ENCODE measurements at places on chromosomes 12 and 14.

DNA sequence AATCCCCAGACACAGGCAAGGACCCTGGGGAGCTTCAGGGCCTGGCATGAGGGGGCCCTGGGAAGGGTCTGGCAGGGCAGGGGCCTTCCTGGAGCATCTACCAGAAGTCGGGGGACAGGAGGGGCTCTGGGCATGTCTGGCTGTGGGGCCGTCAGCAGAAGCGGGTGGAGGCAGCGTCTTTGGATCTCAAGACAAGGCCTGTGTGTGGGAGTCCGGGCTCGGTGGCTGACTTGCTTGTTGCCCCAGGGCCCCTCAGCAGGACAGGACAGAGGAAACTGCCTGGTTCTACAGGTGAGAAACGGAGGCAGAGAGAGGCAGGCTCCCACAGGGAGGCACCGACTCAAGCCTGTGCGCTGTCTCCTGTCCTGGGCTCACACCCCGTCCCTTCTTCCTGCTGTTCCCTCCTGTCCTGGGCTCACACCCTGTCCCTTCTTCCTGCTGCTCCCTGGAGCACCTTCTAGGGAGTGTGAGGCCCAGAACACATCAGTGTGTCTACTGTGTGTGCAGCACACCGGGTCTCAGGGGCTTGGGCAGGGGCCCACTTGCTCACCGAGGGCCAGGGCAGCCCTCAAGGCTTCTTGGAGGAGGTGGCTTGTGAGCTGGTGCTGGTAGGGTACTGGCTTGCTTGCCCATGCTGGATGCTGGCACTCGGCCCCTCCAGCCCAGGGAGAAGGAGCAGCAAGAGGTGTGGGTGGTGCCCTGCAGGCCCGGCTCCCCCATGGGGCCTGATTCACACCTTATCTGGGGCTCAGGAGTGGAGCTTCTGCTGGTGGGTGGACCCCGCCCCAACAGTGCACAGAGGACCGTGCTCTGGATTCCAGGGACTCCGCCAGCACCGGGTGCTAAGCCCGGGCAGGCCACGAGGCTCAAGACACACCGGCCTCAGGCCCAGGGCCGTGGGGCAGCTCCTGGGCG lies 14.9 kb downstream of the ASPG start:
- no peak for DNase-seq

DNA sequence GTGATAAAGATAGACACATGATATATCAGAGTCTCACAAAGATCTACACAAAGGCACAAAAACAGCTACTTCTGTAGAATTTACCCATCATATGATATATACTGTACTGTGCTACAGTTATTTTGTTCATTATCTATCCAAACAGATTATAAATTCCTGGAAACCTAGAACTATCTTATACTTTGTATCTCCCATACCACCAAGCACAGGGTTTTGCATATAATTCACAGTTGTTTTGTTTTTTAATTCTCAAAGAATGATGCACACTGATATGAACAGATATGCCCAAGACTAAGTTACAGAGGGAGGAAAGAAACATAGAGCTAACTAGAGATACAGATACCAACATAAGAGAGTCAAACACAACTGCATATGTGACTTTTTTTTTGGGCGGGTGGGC lies 3.4 kb downstream of the PRKAG1 start:
- DNase-seq, result no peak

- DNase-seq, result peak; percentile 43
Measured at GRCh38 chr12:21296751-21297406, 37.8 kb downstream of the SLCO1A2 start.

DNA sequence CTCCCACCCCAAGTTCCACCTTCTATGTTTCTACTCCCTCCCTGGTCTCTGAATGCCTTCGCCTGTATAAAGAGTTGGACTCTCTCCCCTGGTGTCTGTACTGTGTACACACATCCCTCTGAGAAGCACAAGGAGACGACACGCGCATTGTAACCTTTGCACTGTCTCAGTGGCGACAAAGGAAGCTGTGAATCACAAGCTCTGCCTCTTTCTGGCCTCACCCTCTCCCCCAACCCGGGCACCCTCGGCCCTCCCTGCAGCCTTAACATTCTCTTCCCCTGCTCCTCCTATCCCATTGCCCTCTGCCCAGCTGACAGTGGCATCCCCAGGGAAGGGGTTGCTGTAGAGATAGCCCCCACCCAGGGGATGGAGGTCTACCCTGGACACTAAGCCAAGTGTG lies 2.5 kb upstream of the SMARCD1 start:
- DNase-seq, result no peak

DNA sequence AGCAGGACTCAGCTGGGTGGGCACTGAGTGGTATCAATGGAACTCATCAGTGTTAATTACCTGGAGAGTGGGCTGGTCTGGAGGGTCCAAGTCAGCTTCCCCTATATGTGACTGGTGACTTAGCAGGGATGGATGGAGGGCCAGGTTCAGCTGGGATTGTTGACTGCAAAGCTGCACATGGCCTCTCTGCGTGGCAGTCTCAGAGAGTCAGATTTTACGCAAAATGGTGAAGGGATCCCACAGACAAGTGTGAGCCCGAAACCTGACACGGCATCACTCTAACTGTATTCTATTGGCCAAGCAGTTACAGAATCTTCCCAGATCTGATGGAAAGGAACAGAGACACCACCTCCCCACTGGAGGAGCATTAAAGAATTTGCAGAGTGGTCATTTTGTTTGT lies 716.0 kb upstream of the TBX3 start:
- DNase-seq, result no peak

DNA sequence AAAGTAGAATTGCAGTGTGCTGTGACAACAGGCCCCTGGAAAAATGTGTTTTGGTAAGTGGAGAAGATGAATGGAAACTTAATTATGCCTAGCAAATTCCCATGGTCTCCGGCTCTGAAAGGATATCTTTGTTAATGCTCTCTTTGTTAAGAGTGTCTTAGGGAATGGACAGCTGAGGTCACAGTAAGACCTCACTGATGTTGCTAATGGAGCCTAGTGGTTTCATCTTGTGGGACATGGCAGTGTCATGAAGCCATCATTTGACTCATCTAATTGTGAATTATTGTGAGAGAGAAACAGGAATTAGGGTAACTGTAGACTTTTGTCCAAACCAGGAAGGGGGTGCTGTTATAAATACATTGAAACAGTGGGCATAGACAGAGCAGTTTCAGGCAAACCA lies 330.3 kb downstream of the TMTC2 start:
- DNase-seq, result no peak

- DNase-seq, result no peak
Measured at GRCh38 chr14:84708865-84709264, 821.1 kb upstream of the FLRT2 start.

DNA sequence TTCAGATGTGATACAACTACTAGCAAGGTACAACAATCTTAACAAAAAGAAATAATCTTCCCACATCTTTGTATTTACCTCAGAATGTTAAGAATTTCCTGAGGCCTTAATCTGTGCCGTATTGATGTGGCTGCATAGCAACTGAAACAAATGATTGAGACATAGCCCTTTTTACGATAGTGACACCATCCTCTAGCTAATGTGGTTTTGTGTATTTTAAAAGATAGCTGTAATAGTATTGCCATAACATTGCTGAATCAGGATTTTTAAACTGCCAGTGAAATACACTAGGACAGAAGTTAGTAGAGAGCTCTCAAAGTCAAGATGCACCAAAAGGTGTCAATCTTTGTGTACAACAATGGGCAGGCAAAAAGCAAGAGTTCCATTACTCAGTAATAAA lies 11.9 kb downstream of the NPAS3 start:
- peak; percentile 6 for DNase-seq

GRCh38 chr12:120588948-120589930 lies 8.0 kb upstream of the POP5 start:
- no peak for DNase-seq

DNA sequence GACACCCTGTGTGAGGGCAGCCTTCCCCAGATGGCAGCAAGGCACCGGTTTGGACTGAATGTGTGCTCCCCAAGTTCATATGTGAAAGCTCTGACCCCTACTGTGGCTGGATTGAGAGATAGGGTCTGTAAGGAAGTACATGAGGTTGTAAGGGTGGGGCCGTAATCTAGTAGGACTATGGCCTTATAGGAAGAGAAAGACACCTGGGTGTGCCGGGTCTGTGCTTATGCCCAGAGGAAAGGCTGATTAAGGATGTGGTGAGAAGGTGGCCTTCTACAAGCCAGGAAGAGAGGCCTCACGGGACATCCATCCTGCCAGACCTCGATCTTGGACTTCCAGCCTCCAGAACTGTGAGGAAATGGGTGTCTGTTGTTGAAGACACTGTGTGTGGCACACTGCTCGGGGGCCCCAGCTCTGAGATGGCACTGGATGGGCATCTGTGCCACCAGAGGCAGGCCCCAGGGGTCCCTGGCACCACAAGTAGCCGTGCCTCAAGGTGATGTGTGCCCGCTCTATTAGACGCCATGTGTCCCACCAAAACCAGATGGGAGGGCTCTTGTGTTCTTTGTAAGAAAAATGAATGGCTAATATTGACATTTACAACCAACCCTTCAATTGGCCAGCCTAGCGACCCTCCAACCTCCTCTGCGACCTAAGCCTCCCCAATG lies 22.0 kb downstream of the FGF6 start:
- no peak for DNase-seq

DNA sequence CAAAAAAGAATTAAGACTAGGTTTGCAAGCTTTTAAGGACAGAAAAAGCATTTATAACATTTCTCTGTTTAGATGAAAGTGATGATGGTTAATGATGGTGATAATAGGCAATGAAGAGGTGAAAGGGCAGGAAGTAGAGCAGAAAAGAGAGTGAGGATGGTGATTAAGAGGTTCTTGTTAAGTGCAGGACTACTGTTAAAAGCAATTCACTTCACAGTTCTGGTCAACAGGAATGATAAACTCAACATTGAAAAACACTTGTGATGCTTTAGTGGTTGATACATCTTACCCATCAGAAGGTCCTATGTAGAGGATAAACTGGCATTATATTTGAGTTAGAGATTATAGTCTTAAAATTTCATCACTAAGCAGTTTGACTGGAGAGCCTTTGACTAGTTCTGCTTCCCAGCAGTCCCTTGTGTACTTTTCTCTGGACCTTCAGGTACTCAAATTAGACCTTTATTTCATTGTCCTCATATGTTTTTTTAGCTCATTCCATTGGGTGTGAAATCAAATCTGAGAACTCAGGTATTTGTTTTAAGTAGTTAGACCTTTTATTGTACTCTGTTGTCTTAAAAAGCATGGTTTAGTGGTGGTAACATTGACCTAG lies 10.9 kb downstream of the RAP1B start:
- DNase-seq, result no peak

- DNase-seq, result peak; percentile 37
Measured at GRCh38 chr12:77161944-77162343, 96.6 kb upstream of the E2F7 start.

- DNase-seq, result no peak
Measured at GRCh38 chr14:106134886-106135285, 608.5 kb downstream of the TMEM121 start.

GRCh38 chr12:26281320-26281719 lies 85.9 kb downstream of the SSPN start:
- no peak for DNase-seq

DNA sequence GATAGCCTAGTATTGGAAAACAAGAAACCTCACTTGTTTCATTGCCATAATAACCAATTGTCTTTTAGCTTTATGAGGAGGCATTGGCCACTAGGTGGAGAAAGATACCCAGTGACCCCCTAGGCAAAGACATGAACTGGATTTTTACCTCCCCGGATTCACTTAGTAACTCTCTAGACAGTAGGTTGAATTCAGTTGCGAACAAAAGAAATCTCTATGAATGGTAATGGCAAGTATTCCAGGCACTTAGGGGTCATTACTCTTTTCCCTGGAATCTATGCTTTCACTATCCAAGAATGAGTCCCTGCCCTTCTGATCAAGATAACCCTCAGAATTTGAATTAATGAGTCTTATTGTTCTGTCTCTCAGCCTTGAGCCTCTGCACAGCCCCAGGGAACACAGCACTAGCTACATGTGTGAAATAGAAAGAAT lies 29.5 kb upstream of the RHOJ start:
- DNase-seq, result peak; percentile 78

DNA sequence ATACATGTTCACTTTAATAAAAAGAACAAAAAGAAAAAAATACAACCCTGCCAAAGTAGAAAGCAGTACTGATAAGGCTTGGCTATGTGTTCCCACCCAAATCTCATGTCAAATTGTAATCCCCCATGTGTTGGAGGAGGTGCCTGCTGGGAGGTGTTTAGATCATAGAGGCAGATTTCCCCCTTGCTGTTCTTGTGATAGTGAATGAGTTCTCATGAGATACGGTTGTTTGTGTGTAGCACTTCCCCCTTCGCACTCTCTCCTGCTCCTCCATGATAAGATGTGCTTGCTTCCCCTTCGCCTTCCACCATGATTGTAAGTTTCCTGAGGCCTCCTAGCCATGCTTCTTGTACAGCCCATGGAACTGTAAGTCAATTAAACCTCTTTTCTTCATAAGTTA lies 59.9 kb downstream of the USP15 start:
- DNase-seq, result no peak

- no peak for DNase-seq
Measured at GRCh38 chr14:104086210-104086660, 735 bp downstream of the ASPG start.

DNA sequence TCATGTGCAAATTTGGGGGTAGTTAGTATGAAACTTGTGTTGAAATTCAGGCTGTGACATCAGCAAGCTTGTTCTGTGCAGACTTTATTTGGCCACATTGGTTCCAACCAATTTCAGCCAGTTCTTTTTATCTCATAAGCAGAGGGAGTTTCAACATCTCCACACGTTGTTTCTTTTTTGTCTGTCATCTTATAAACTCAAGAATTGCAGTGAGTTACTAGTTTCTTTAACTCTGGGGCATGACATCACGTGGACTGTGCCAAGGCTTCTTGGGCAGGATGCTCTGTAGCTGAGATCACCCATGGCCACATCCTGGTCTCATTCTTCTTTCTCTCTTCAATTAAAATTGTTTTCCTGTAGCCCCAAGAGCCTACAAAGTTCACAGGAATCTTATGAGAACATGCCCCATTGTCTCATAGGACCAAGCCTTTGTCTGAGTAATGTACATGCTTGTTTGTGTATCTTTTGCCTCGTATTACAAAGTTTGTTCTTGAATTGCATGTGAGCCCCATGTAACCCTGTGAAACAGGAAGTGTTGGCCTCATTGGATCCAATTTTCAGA lies 982.0 kb upstream of the TMEM132C start:
- DNase-seq, result no peak

DNA sequence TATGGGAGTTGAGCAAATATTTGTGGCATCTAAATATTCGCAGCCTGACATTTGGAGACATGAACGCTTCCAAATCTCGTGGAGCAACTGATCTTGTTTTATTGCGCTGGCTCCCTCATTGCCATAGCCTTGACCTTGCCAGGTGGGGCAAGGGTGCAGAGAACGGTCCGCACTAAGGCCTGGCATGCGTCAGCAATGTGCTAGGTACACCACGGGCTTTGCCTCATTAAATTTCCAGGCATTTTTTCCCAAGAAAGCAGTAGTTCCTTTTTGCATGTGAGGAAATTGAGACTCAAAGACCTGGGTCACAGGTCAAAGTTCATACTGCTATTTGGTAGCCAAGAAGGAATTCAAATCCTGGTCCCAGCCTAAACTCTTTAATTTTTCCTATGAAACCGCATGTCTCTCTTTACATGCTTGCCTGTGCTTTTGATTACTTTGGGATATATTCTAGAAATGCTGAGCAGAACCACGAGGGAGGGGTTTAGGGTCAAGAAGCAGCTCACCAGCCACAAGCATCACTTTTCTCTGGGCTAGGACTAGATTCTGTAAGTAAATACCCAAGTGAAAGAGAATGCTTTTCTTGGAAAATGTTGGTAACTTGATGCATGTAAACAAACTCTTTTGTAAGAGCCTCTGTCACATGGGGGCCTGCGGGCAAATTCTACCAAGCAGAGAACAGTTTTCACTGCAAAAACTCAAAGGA lies 891.6 kb downstream of the VRK1 start:
- no peak for DNase-seq

- no peak for DNase-seq
Measured at GRCh38 chr12:34401659-34402227, 379.4 kb downstream of the ALG10 start.

Data from GM23338 (cell line).